Peyer's patch (tissue), 4 donors: ENCODE measurements at places on chromosomes 2 and 18. TPM values are rescaled to one million over a fixed set of nuclear protein-coding genes. Genes with fewer than 3 reads are reported as not detected.

DNA sequence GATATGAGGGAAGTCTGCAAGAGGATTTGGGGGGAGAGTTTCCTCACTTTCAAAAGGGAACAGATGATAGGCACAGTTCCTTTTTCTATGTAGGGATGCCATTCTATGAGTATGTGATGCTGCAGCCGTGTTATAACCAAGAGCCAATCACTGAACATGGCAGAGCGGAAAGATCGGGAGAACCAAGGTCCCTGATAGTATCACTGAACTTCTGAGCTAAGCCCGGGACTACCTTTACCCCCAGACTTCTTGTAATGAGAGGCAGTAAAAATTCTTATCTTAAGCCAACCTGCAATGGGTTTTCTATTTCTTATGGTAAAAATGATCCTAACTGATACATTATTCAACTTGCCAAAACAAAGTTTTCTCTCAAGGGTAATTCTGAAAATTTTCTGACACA lies 21.6 kb upstream of the SLC1A4 start:
- H3K27ac ChIP-seq: no peak overlapping the region
- no peak for DNase-seq
- H3K36me3 ChIP-seq: no peaks in the 10 kb centered on the region
- peaks cover 4% of the 10 kb centered on the region for H3K4me1 ChIP-seq
- H3K4me3 ChIP-seq: no peak overlapping the region

The RAX gene
- total RNA-seq: not detected

- no peak overlapping the region for H3K27ac ChIP-seq
- no peaks in the 10 kb centered on the region for H3K4me1 ChIP-seq
- no peaks in the 10 kb centered on the region for H3K27me3 ChIP-seq
- peaks cover 2% of the 10 kb centered on the region for H3K36me3 ChIP-seq
- no peak overlapping the region for H3K4me3 ChIP-seq
Measured at GRCh38 chr2:172674034-172674967, 61.3 kb upstream of the RAPGEF4 start.

GRCh38 chr2:223041527-223042109 lies 10.4 kb upstream of the KCNE4 start:
- H3K36me3 ChIP-seq: no peaks in the 10 kb centered on the region
- DNase-seq: peak; percentile 18
- no peaks in the 10 kb centered on the region for H3K4me1 ChIP-seq
- H3K27me3 ChIP-seq: no peaks in the 10 kb centered on the region
- no peak overlapping the region for H3K4me3 ChIP-seq

GRCh38 chr18:68796936-68797690 lies 767 bp upstream of the CCDC102B start:
- H3K36me3 ChIP-seq: no peaks in the 10 kb centered on the region
- H3K27me3 ChIP-seq: no peaks in the 10 kb centered on the region
- no peak overlapping the region for H3K27ac ChIP-seq
- no peaks in the 10 kb centered on the region for H3K4me1 ChIP-seq
- DNase-seq: no peak

GRCh38 chr2:64763126-64763525 lies 109.4 kb upstream of the SERTAD2 start:
- DNase-seq: no peak
- no peaks in the 10 kb centered on the region for H3K27me3 ChIP-seq
- no peaks in the 10 kb centered on the region for H3K4me1 ChIP-seq
- no peak overlapping the region for H3K27ac ChIP-seq

The SERPINB11 gene
- not detected for total RNA-seq

GRCh38 chr18:30965237-30965636 lies 77.3 kb downstream of the DSC3 start:
- no peaks in the 10 kb centered on the region for H3K36me3 ChIP-seq
- H3K4me1 ChIP-seq: no peaks in the 10 kb centered on the region
- no peak for DNase-seq
- no peaks in the 10 kb centered on the region for H3K27me3 ChIP-seq
- H3K27ac ChIP-seq: no peak overlapping the region
- no peak overlapping the region for H3K4me3 ChIP-seq

The PHOSPHO2 gene
- 5.4 TPM for total RNA-seq

DNA sequence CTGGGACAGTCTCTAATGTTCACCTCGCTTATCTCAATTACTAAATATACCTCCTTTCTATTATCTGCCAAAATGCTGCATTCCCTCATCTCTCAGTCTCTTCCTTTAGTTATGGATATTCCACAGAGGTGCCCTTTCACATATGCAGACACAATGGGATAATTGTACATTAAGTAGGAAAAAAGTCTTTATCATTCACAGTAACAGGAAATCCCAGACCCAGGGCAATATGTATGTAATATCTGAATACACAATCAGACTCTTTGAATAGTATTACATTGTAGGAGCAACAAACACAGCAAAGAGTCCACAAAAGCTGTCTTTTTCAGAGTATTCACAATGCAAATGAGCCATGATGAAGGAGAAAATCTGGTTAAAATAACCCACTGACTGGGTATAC lies 1399.0 kb upstream of the ZEB2 start:
- no peak overlapping the region for H3K27ac ChIP-seq
- DNase-seq: no peak
- no peaks in the 10 kb centered on the region for H3K4me1 ChIP-seq
- no peaks in the 10 kb centered on the region for H3K27me3 ChIP-seq
- no peak overlapping the region for H3K4me3 ChIP-seq

- H3K4me1 ChIP-seq: no peaks in the 10 kb centered on the region
- no peaks in the 10 kb centered on the region for H3K27me3 ChIP-seq
- no peak for DNase-seq
- no peaks in the 10 kb centered on the region for H3K36me3 ChIP-seq
- H3K4me3 ChIP-seq: no peak overlapping the region
- H3K27ac ChIP-seq: no peak overlapping the region
Measured at GRCh38 chr18:4017480-4017879, 437.6 kb downstream of the DLGAP1 start.

The GPATCH11 gene
- 5.5 TPM for total RNA-seq

The LRRFIP1 gene
- 127 TPM for total RNA-seq

DNA sequence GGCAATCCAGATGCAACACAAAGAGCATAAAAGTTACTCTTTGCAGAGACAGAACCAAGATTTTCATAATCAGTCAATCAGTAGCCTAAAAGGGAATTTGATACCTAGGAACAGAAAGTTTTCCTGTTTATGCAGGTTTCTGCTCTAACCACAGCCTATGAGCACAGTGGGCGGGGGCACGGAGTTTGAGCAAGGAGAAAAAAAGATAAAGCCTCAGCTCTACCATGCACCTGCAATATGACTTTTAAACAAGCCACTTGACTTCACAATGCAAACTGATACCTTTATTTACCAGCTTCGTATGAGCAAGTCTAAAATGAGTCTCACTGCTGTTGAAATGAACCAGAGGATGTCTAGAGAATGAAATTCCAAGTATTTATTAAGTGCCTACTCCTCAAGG lies 5.6 kb upstream of the LRATD1 start:
- no peaks in the 10 kb centered on the region for H3K36me3 ChIP-seq
- H3K27ac ChIP-seq: no peak overlapping the region
- DNase-seq: no peak
- H3K4me1 ChIP-seq: no peaks in the 10 kb centered on the region
- H3K27me3 ChIP-seq: no peaks in the 10 kb centered on the region

DNA sequence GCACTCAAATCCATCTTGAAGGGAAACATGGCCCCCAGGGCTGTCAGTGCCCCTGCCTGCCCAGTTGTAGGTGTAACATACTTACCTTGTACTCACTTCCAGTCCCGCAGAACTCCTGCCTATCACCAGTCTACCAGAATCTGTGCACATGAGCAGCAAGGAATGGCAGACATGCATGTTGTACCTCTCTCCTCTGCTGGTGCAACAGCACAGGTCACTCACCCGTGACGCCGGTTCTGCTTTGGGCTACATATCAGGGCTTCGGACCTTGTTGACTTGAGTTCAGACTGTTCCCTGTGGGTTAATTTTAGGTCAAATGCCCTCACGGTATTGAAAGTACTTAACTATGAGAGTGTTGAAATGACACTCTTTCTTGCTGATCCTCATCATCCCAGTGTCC lies 215.7 kb downstream of the TPGS2 start:
- no peaks in the 10 kb centered on the region for H3K4me1 ChIP-seq
- no peak overlapping the region for H3K4me3 ChIP-seq
- DNase-seq: no peak
- no peaks in the 10 kb centered on the region for H3K36me3 ChIP-seq
- H3K27me3 ChIP-seq: no peaks in the 10 kb centered on the region
- no peak overlapping the region for H3K27ac ChIP-seq

The PIGN gene
- total RNA-seq: 35.4 TPM

The APLF gene
- 2.7 TPM for total RNA-seq

The CLK1 gene
- total RNA-seq: 173 TPM

GRCh38 chr2:943821-944220 lies 6.8 kb upstream of the SNTG2 start:
- no peak overlapping the region for H3K4me3 ChIP-seq
- DNase-seq: no peak
- no peaks in the 10 kb centered on the region for H3K27me3 ChIP-seq
- H3K36me3 ChIP-seq: no peaks in the 10 kb centered on the region

The MTCL1 gene
- total RNA-seq: 27.2 TPM

GRCh38 chr2:212330263-212330662 lies 208.3 kb downstream of the ERBB4 start:
- no peak for DNase-seq
- no peaks in the 10 kb centered on the region for H3K27me3 ChIP-seq
- no peaks in the 10 kb centered on the region for H3K4me1 ChIP-seq

DNA sequence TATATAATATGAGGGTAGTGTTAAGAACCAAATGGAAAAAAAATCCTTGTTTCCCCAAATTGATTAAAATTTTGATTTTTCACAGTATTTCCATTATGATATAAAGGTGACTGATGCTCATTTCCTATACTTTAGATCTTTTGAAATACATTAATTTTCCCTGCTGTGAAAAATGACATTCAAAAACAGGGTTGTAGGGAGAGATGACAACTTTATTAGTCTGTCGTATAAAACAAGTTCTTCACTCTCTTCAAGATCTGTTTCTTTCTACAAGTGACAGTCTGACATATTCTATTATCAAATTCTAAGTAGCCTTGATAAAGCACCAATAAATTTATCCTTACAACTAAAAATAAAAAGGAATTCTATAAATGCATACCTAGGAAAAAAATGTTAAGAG lies 45.3 kb upstream of the VWC2L start:
- no peaks in the 10 kb centered on the region for H3K36me3 ChIP-seq
- no peak overlapping the region for H3K27ac ChIP-seq
- no peaks in the 10 kb centered on the region for H3K27me3 ChIP-seq
- H3K4me1 ChIP-seq: no peaks in the 10 kb centered on the region
- H3K4me3 ChIP-seq: no peak overlapping the region

- peaks cover 2% of the 10 kb centered on the region for H3K4me1 ChIP-seq
- H3K27ac ChIP-seq: no peak overlapping the region
- no peaks in the 10 kb centered on the region for H3K36me3 ChIP-seq
- no peak for DNase-seq
Measured at GRCh38 chr18:6942742-6943141, 174.9 kb downstream of the LAMA1 start.

GRCh38 chr2:124970030-124970429 lies 944.9 kb downstream of the CNTNAP5 start:
- no peak overlapping the region for H3K27ac ChIP-seq
- no peak overlapping the region for H3K4me3 ChIP-seq
- no peaks in the 10 kb centered on the region for H3K27me3 ChIP-seq
- no peaks in the 10 kb centered on the region for H3K36me3 ChIP-seq
- no peaks in the 10 kb centered on the region for H3K4me1 ChIP-seq

The GRHL1 gene
- total RNA-seq: 1.5 TPM

GRCh38 chr2:138948070-138948539 lies 167.9 kb upstream of the NXPH2 start:
- DNase-seq: no peak
- H3K27me3 ChIP-seq: no peaks in the 10 kb centered on the region
- no peak overlapping the region for H3K4me3 ChIP-seq
- H3K4me1 ChIP-seq: no peaks in the 10 kb centered on the region
- H3K36me3 ChIP-seq: no peaks in the 10 kb centered on the region

The IL36G gene
- not detected for total RNA-seq

The CDH7 gene
- not detected for total RNA-seq

GRCh38 chr18:39701839-39702238 lies 2136.2 kb upstream of the CELF4 start:
- no peak for DNase-seq
- no peaks in the 10 kb centered on the region for H3K36me3 ChIP-seq
- no peaks in the 10 kb centered on the region for H3K4me1 ChIP-seq
- H3K27ac ChIP-seq: no peak overlapping the region
- no peaks in the 10 kb centered on the region for H3K27me3 ChIP-seq
- H3K4me3 ChIP-seq: no peak overlapping the region

- peak overlapping the region; percentile 29 for H3K27ac ChIP-seq
- H3K4me1 ChIP-seq: no peaks in the 10 kb centered on the region
- H3K36me3 ChIP-seq: no peaks in the 10 kb centered on the region
- H3K27me3 ChIP-seq: no peaks in the 10 kb centered on the region
- H3K4me3 ChIP-seq: no peak overlapping the region
Measured at GRCh38 chr2:96806468-96807126, 9.5 kb upstream of the CNNM3 start.

DNA sequence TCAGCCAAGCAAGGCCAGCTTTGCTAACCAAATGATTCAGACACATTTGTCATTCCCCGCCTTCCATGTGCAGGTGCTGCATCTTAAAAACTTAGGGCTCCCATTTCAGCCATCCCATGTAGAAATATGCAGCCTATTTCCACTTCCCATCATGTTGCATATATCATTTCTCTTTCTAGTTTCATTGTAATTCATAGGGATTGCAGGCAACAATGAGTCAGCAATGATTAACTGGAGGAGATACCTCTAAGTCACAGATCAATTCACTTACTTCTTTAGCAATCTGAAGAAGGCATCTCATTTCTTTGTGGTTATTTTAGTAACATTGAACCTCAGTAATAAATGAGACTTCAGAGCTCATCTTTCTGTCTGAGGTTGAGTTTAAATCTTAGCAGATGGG lies 276.1 kb upstream of the PKDCC start:
- no peaks in the 10 kb centered on the region for H3K4me1 ChIP-seq
- no peak overlapping the region for H3K27ac ChIP-seq
- H3K4me3 ChIP-seq: no peak overlapping the region
- no peaks in the 10 kb centered on the region for H3K27me3 ChIP-seq

DNA sequence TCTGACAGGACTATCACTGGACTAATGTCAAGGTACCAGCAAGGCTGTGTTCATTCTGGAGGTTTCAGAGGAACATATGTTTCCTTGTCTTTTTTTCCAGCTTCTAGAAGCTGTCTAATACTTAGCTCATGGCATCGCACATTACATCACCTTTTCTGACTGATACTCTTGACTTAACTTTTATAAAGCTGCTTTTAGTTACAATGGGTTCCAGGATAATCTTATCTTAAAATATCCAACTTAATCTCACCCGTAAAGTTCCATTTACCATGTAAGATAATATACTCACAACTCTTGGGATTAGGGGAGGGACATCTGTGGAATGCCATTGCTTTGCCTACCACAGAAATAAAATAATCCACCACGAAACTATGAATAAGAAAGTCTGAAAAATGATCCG lies 394.2 kb downstream of the CDH19 start:
- no peak for DNase-seq
- no peak overlapping the region for H3K27ac ChIP-seq
- H3K4me3 ChIP-seq: no peak overlapping the region
- no peaks in the 10 kb centered on the region for H3K27me3 ChIP-seq

DNA sequence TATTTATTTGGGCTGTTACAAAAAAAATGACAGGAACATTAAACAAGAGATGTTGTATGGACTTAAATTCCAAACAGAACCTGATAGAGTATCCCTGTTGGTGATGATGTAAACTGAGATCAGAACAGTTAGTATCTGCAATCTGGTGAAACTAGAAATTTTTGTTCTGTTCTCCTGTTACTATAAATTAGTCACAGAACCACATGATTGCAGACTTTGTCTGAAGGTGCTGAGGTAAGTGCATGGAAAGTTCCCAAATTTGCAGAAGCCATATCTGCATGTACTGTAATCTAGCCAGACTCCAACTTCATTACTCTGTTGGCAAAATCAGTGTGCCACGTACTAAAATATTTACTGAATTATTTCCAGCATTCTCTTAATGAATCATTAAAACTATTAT lies 516.3 kb upstream of the FSIP2 start:
- no peak overlapping the region for H3K27ac ChIP-seq
- no peak overlapping the region for H3K4me3 ChIP-seq
- no peak for DNase-seq
- no peaks in the 10 kb centered on the region for H3K36me3 ChIP-seq
- no peaks in the 10 kb centered on the region for H3K4me1 ChIP-seq
